Left colon (tissue), 2 donors: ENCODE measurements at places on chromosomes 13 and 19. TPM values are rescaled to one million over a fixed set of nuclear protein-coding genes. Genes with fewer than 3 reads are reported as not detected.

PROSER3 gene
- total RNA-seq = 16.8 TPM

SIGLECL1 gene
- total RNA-seq = not detected

CEACAM6 gene
- 596 TPM for total RNA-seq

- no peak for DNase-seq
Measured at GRCh38 chr13:91144054-91144453, 203.4 kb upstream of the MIR17HG start.

GRCh38 chr19:19627621-19628500 is at the start of gene LPAR2:
LPAR2 (minus strand) TSS chr19:19628220; CDS start chr19:19627275, 945 bp downstream.
- DNase-seq = peak; percentile 83

DNA sequence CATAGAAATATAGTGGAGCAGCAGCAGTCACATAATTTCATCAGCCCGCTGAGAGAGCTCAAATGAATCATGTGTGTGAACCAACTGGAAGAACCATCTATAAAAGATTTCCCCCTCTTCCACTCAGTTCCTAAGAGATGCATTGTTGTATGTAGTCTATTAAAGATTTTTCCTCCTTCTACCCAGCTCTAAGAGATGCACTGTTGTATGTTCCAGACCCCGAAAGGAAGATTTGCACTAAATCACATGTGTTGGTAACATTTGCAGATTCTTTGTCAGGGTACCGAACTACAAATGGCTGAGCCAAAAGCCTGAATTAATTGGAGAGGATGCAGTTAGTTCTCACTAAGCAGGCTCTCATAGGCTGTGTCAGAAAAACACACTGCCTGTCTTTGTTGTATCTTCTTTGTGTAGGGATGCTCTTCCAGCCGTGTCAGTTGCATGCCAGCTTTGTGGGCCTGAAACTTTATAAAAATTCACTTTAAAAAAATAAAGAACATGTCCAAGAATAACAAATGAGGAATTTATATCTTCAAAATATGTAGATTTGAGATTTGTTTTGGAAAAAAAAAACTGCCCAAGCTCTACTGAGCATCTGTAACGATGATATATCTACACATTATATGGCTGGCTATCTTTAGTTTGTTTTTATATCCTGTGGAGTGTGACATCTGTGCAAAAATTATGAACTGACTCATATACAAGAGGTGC is 223.1 kb downstream of the MZT1 start:
- no peak for DNase-seq

- DNase-seq = no peak
Measured at GRCh38 chr13:46698910-46699460, 98.0 kb downstream of the ESD start.

GRCh38 chr19:10560154-10560553 is 5.7 kb downstream of the KRI1 start:
- no peak for DNase-seq

DNA sequence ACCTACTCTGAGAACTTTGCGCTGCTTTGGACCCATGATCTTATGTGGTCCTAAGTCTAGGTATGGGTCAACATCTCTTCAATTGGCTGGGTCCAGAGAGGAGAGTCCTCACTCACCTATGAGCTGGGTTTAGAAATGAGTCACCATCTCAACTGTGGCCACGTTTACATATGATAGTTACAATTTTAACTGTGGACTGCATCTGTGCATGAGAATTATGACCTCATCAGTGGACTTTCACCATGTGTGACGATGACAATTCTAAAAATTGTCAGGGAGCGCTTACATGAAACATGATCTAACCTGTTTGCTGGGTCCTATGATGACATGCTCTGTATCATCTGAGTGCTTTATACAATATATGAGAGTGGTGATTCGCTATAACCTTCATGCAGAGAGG is 12.7 kb upstream of the ZNF724 start:
- no peak for DNase-seq

DNA sequence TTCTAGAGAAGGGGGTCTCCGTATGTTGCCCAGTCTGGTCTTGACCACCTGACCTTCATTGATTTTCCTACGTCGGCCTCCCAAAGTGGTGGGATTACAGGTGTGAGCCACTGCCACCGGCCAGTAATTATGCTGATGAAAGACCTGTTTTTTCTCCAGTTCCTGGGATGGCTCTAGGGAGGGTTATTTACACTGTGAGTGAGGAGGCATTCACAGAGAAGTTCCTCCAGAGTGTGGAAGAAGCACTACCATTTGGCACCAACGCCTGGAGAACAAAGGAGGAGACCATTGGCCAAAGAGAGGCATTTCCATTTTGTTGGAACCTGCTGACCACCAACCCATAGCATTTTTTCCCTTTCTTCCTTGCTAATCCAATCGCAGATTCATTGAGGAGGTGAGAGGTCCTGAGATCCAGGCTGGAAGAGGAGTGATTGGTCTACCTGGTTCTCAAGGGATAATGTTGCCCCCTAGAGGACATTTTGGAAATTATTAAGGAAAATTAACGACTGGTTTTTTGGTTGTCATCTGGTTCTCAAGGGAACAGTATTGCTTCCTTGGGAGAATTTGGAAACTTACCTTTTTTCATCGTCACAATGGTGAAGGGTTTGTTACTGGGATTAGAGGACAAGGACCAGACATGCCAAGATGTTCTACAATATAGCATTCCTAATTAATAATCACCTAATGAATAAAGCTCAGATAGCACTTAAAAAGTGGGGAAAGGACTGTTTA is 5.5 kb upstream of the SAE1 start:
- no peak for DNase-seq

DNA sequence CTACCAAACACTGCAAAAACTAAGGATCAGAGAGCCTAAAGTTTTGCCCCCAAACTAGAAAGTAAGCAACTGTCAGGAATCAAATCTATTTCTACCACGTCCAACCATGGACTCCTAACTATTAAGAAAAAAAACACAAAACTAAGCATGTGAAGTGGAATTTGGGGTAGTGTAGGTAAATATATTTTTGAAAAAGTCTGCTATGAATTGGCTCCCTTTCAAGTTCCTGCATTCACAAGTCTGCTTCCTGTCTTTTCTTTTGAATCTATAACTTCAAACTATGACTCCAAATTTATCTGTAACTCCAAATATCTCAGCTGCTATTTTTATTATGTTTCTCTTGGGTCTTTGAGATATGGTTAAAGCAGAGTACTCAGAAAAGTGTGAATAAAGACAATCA is 47.0 kb downstream of the PCDH9 start:
- no peak for DNase-seq

GRCh38 chr13:36979361-36980050 is 19.6 kb downstream of the ALG5 start:
- DNase-seq = no peak

DNA sequence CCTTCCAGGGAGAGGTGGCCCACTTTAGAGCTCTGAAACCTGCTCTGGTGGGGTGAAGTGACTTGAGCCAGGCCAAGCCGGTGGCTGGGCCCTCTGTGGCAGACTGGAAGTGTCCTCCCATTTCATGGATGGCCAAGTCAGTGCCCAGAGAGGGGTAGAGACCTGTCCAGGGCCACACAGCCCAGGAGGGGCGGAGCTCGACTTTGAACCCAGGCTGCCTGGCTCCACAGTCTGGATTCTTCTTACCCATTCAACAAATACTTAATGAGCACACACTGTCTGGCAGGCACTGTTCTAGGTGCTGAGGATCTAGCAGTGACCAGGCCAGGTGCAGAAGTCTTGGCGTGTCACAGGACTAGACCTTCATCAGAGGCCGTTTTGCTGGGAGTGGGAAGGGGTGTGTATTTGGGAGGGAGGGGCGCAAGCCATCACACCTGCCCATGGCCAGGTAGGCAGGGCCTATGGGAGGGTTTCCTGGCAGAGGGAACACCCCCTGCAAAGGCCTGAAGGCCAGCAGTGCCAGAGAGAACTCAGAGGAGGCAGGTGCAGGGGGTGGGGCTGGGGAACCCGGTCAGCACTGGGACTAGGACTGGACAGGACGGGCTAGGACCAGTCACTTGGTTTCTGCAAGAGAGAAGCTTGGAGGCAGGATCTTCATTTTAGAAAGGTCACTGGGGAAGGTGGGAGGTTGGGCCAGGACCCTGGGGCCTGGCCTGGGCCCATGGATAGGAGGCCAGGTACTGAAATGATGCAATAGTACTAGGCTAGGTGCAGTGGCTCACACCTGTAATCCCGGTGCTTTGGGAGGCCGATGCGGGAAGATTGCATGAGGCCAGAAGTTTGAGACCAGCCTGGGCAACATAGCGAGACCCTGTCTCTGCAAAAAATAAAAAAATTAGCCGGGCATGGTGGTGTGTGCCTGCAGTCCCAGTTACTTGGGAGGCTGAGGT is 31.8 kb downstream of the DNM2 start:
- DNase-seq = peak; percentile 94

- peak; percentile 78 for DNase-seq
Measured at GRCh38 chr19:39237200-39238184, 7.3 kb downstream of the IFNL3 start.

DNA sequence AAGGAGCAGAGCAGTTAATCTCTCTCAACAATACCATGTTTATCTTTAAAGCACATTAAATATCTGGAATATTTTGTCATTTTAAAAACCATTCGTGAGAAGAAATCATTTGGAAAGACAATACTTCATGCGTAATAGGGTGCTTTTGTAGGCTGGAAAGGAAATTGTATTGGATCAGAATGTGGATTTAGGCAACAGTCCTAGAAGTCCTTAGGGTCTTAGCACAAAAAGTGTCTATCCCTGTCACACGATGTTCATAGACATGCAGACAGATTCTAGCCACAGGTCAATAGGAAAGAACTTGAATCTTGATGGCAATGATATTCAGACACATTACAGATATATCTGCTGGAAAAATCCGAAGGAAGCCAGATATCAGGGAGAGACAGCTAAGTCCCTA is 156.0 kb downstream of the KCTD12 start:
- DNase-seq = no peak

DNA sequence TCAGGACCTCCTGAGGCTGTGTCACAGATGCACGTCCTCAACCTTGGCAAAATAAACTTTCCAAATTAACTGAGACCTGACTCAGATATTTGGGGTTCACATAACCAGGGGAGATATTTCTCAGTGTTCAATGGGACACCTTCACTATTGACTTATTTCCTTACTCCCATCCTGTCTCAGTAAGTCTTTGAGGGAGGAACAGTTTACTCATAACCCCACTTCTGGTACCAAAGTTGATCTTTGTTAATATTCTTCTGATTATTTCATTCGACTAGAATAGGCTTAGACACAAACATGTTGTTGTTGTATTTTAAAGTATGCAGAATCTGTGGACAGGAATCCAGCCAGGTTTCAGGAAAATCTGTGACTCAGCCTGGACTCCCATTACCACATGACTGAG is 34.6 kb upstream of the CHST8 start:
- DNase-seq = no peak

GRCh38 chr13:70391678-70392077 is 283.4 kb upstream of the KLHL1 start:
- DNase-seq = peak; percentile 71

GRCh38 chr13:46179491-46179908 is 2.5 kb downstream of the LCP1 start:
- peak; percentile 65 for DNase-seq

- no peak for DNase-seq
Measured at GRCh38 chr19:47765523-47766358, 12.8 kb upstream of the SELENOW start.

- no peak for DNase-seq
Measured at GRCh38 chr19:39423258-39424086, 11.0 kb downstream of the PLEKHG2 start.

GRCh38 chr13:45269204-45269603 is 68.4 kb upstream of the KCTD4 start:
- DNase-seq = no peak

GRCh38 chr13:93736081-93736480 is 509.5 kb downstream of the GPC6 start:
- no peak for DNase-seq
